ENCODE measurements at places on chromosomes 13 and 19.

GRCh38 chr13:106383791-106384190 is 151.7 kb downstream of the EFNB2 start:
- no peak for DNase-seq
- H3K4me3 ChIP-seq = no peak overlapping the region
- H3K27ac ChIP-seq = no peak overlapping the region
- H3K36me3 ChIP-seq = no peaks in the 10 kb centered on the region
- H3K4me1 ChIP-seq = no peaks in the 10 kb centered on the region

DNA sequence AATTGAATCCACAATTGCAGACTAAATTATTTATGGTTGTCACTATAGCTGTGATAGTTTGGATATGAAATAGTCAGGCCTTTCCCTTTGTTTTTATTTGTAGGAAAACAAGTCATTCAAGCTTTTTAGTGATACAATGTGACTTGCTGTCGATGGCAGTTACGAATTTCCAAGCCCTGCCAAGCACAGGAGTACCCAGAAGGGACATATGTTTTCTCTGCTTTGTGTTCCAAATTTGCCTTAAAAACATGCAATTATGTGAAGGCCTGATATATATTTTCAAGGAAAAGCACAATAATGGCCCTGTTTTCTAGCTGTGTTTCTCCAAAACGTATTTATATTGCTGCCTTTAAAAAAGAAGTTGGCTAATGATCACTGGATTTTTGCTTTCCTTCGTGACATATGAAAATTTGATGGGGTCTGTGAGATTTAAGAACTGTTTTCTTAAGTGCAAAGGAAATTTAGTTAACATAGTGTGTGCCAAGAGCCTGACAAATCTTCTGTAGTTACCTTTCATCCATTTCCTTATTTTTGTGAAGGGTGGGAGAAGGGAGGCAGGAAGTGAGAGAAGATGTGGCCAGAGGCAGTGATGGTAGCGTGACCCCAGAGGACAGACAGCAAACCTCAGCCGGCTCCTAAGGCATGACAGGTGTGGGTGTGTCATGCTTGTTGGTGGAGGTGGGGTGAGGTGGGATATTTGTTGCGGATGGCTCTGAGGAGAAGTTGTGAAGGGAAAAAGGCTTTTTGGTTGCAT is 79.6 kb downstream of the TEX26 start:
- DNase-seq = no peak
- H3K4me3 ChIP-seq = no peak overlapping the region
- no peak overlapping the region for H3K27ac ChIP-seq

- no peak overlapping the region for H3K27ac ChIP-seq
- no peaks in the 10 kb centered on the region for H3K27me3 ChIP-seq
Measured at GRCh38 chr19:2455851-2456570, 748 bp downstream of the LMNB2 start.

GRCh38 chr13:21229241-21230024 is 53.0 kb downstream of the MRPL57 start:
- H3K4me3 ChIP-seq = no peak overlapping the region
- no peaks in the 10 kb centered on the region for H3K4me1 ChIP-seq
- H3K36me3 ChIP-seq = no peaks in the 10 kb centered on the region
- no peak overlapping the region for H3K27ac ChIP-seq
- H3K27me3 ChIP-seq = no peaks in the 10 kb centered on the region
- no peak for DNase-seq

DNA sequence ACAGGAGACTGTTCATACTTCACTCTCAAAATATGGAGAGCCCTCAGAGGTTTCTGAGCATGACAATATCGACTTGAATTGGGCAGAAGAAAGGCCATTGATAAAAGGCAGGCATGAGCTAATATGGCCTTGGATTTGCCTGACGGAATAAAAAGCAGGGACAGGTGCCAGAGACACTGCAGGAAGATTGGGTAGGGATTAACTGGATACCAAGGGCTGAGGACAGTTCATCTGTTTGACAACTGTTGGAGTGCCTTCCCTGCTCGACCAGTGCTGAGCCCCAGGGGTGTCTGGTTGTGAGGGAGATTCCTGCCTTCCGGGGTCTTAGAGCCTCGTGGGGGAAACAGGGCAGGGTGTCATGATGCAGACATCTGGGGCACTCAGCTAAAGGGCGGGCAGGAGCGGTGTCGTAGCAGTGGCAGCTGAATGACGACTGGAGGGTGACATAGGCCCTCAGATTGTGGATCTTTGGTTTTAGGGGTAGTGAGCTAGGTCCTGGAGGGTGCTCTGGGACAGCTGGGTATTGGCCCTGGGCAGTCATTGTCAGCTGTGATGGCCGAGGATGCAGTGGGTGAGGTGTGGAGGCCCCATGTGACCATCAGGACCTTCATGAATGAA is 12.3 kb downstream of the GATAD2A start:
- no peak overlapping the region for H3K27ac ChIP-seq
- no peaks in the 10 kb centered on the region for H3K36me3 ChIP-seq
- H3K4me1 ChIP-seq = peaks cover 61% of the 10 kb centered on the region
- H3K4me3 ChIP-seq = no peak overlapping the region
- DNase-seq = no peak

GRCh38 chr13:80336370-80336769 is 4.6 kb downstream of the SPRY2 start:
- H3K4me3 ChIP-seq = peak overlapping the region; percentile 90
- peaks cover 8% of the 10 kb centered on the region for H3K36me3 ChIP-seq
- H3K27me3 ChIP-seq = no peaks in the 10 kb centered on the region

GRCh38 chr13:114128624-114129522 is 3.5 kb downstream of the RASA3 start:
- H3K27ac ChIP-seq = peak overlapping the region; percentile 88
- peak; percentile 93 for DNase-seq
- no peaks in the 10 kb centered on the region for H3K27me3 ChIP-seq
- peaks cover 49% of the 10 kb centered on the region for H3K4me1 ChIP-seq
- H3K36me3 ChIP-seq = no peaks in the 10 kb centered on the region

DNA sequence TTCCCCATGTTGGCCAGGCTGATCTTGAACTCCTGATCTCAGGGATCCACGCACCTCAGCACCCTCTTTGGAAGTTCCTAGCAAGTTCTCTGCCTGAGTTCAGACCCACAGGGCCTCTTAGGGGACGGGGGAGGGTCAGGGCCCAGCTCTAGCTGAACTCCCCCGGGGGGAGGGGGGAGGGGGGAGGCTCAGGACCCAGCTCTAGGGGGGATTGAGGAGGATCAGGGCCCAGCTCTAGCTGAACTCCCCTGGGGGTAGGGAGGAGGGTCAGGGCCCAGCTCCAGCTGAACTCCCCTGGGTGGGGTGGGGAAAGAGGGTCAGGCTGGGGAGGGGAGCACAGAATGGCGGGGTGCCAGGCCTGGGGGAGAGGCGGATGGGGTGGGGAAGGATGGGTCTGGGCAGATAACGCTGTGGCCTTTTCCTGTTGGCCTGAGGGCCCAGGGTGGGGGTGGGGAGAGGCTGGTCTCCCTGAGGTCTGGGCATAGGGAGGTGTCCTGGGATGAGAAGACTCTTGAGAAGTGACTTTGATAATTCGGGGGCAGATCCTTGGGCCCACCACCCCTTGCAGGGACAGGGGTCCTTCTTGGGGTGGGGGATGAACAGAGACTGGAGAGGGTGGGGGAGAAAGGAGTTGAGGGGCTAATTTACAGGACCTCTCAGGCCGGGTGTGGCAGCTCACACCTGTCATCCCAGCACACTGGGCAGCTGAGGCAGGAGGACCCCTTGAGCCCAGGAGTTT is 5.5 kb upstream of the PTBP1 start:
- peak overlapping the region; percentile 80 for H3K27ac ChIP-seq
- H3K36me3 ChIP-seq = no peaks in the 10 kb centered on the region
- DNase-seq = no peak
- no peaks in the 10 kb centered on the region for H3K27me3 ChIP-seq
- peaks cover 61% of the 10 kb centered on the region for H3K4me1 ChIP-seq
- no peak overlapping the region for H3K4me3 ChIP-seq

DNA sequence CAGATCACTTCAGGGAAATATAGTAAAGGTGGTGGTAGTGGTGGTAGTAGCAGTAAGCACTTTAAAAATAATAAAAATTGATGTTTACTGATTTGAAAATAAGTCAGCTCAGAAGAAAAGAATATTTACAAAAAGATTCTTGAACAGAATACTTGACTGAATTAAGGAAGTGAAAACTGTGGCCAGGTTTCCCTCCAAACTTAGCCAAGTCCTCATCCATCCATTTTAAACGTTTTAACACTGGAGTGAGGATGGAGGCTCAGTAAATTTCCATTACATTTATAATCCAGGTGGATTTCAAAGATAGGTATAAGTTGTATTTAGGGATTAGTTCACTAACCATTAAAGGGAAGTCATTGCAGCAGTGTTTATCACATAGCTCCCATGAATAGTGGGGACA is 221.5 kb downstream of the RGCC start:
- H3K4me3 ChIP-seq = no peak overlapping the region
- no peaks in the 10 kb centered on the region for H3K27me3 ChIP-seq
- no peaks in the 10 kb centered on the region for H3K4me1 ChIP-seq

DNA sequence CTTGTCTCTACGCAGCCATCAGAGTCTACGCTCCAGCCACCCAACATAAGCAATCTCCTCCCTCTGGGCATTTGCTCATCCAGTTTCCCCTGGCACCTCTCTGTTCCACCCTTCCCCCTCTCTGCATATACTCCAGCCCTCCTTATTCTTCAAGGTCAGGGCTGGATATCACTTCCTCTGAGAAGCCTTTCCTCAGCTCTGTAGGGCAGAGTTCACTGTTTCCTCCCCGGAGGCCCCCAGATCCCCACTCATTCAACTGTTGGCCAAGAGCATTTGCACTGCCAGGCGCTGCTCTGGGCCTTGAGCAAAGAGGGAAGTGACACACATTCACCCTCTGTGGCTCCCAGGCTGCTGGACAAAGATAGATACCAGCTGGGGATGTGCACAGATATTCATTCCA is 3.3 kb downstream of the FCGRT start:
- peaks cover 31% of the 10 kb centered on the region for H3K36me3 ChIP-seq
- no peak overlapping the region for H3K27ac ChIP-seq
- no peaks in the 10 kb centered on the region for H3K27me3 ChIP-seq

GRCh38 chr19:37537391-37537947 is 30.7 kb downstream of the ZNF793 start:
- DNase-seq = no peak
- no peaks in the 10 kb centered on the region for H3K4me1 ChIP-seq

DNA sequence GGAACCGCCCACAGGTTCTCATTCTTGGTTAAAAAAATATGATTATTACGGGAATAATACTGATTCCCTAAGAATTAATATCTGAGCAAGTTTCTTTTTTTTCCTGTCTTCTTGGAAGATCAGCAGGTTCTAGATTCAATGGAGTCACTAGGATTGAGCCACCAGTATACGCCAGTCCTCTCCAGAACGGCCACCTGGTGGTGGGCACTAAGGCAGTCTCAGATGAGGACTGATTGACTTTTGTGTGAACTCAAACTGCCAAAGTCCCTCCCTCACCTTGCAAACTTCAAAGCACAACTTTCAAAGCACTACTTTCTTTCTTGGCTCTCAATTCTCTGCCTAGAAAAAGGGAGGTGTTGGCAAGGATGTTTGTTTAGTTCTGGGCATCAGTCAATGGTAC is 33.3 kb upstream of the ALOX5AP start:
- no peak for DNase-seq
- peaks cover 15% of the 10 kb centered on the region for H3K4me1 ChIP-seq
- H3K27ac ChIP-seq = no peak overlapping the region

GRCh38 chr19:18173054-18173571 is 500 bp upstream of the IFI30 start:
- peaks cover 43% of the 10 kb centered on the region for H3K4me1 ChIP-seq
- H3K36me3 ChIP-seq = peaks cover 18% of the 10 kb centered on the region
- peak overlapping the region; percentile 69 for H3K27ac ChIP-seq

GRCh38 chr13:114177245-114178010 is 1.6 kb upstream of the CFAP97D2 start:
- H3K27ac ChIP-seq = no peak overlapping the region
- H3K27me3 ChIP-seq = no peaks in the 10 kb centered on the region

DNA sequence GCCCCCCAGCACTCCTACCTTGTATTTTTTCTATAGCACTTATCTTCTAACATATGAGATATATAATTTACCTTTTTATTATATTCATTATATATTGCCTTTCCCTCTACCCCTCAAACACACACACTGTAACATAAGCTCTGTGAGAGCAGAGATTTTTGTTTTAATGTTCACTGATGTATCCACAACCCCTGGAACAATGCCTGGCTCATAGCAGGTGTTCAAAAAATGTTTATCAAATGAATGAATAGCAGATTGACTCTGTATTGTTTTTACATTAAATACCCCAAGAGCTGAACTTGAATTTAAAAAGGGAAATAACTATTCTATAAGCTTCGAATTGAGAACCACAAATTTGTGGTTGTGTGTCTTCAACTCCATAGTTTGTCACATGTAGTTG is 11.0 kb downstream of the POLR1D start:
- no peak for DNase-seq
- H3K4me1 ChIP-seq = peaks cover 13% of the 10 kb centered on the region
- H3K27ac ChIP-seq = no peak overlapping the region
- no peak overlapping the region for H3K4me3 ChIP-seq

DNA sequence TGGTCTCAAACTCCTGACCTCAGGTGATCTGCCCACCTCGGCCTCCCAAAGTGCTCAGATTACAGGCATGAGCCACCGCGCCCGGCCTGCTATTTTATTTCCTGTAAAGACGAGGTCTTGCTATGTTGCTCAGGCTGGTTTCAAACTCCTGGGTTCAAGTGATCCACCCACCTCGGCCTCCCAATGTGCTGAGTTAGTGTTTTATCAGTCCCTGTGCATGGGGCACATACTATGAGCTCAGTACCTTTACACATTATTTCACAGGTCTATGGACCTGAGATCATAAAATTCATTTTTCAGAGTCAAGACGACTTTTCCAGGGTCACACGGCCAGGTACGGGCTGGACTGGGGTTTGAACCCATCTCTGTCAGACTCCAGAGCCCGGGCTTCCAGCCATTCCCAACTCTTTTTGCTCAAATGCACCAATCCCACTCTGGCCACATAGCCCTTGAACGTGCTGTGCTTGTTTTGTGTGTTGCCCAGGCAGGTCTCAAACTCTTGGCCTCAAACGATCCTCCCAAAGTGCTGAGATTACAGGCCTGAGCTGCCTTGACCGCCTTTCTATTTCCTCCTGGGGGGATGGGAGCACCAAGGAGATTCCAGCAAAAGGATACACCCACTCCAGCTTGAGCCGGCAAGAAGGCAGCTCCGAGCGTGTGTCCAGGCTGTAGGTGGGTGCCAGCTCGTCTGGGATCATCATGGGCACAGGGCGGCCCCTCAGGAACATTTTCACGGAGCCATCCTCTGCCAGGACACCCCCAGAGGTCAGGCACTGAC is 1.1 kb downstream of the EML2 start:
- H3K36me3 ChIP-seq = no peaks in the 10 kb centered on the region
- DNase-seq = no peak
- peak overlapping the region; percentile 78 for H3K4me3 ChIP-seq
- H3K27me3 ChIP-seq = no peaks in the 10 kb centered on the region

- no peak for DNase-seq
- no peak overlapping the region for H3K27ac ChIP-seq
Measured at GRCh38 chr13:72638059-72638815, 89.2 kb downstream of the MZT1 start.

DNA sequence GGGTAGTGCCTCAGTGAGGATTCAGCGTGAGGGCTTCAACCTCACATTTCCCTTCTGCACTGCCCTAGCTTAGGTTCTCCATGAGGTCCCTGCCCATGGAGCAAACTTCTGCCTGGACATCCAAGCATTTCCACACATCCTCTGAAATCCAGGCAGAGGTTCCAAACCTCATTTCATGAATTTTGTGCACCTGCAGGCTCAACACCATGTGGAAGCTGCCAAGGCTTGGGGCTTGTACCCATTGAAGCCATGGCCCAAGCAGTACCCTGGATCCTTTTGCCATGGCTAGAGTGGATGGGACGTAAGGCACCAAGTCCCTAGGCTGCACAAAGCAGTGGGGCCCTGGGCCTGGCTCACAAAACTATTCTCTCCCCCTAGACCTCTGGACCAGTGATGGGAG is 877.1 kb upstream of the KLHL1 start:
- no peak overlapping the region for H3K27ac ChIP-seq
- no peaks in the 10 kb centered on the region for H3K27me3 ChIP-seq
- DNase-seq = no peak
- H3K4me1 ChIP-seq = no peaks in the 10 kb centered on the region
- no peaks in the 10 kb centered on the region for H3K36me3 ChIP-seq
- H3K4me3 ChIP-seq = no peak overlapping the region
